ENCODE measurements at places on chromosomes 1 and 21. TPM values are rescaled to one million over a fixed set of nuclear protein-coding genes. Genes with fewer than 3 reads are reported as not detected.

Gene S100A4
- 935 TPM for total RNA-seq

DNA sequence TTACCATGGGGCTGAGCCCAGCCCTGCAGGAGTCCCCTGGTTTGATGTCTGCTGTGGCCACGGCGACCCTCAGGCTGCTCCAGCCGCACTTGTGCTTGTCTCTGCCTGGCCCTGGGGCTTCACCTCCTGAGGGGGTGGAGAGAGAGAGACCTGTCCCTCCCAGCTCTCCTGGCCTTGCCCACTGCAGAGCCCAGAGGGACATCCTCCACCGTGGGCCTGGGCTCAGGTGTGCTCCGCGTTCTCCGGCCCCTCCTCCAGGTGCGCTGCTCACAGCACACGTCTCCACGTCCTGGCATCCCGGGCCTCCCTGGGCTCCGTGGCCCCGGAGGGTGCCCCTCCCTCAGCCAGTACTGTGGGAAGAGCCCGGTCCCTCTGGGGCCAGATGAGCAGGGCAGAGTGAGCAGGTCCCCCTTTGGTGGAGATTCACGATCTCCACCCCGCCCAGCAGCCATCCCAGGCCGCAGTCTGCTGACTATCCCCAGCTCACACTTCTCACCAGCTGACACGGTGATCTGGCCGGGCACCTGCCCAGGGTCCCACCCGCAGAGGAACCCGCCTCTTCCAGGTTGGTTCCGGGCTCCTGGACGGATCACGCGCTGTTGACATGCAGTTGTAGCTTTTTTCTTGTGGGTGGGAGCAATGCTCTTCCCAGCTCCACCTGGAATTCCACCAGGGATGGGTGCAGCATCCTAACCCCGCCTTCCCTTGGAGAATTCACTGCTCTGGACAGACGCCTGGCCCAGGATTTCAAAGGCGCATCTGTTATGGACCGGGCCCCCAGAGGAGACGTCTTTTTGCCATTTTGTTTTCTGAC lies 41.8 kb upstream of the POFUT2 start:
- H3K4me1 ChIP-seq = peaks cover 9% of the 10 kb centered on the region
- DNase-seq = no peak
- no peak overlapping the region for H3K27ac ChIP-seq
- peaks cover 23% of the 10 kb centered on the region for H3K27me3 ChIP-seq
- H3K4me3 ChIP-seq = no peak overlapping the region

GRCh38 chr1:117838911-117839310 lies 90.5 kb downstream of the GDAP2 start:
- no peaks in the 10 kb centered on the region for H3K4me1 ChIP-seq
- H3K4me3 ChIP-seq = no peak overlapping the region
- DNase-seq = no peak
- no peaks in the 10 kb centered on the region for H3K27me3 ChIP-seq

- H3K36me3 ChIP-seq = no peaks in the 10 kb centered on the region
- H3K27ac ChIP-seq = peak overlapping the region; percentile 97
- DNase-seq = no peak
- H3K4me3 ChIP-seq = peak overlapping the region; percentile 98
These were observed 933 bp downstream of the ANKRD34A start for GRCh38 chr1:145963265-145964019.

- peaks cover 22% of the 10 kb centered on the region for H3K27me3 ChIP-seq
- DNase-seq = no peak
- H3K4me1 ChIP-seq = peaks cover 2% of the 10 kb centered on the region
- H3K27ac ChIP-seq = no peak overlapping the region
These were observed 109.1 kb upstream of the HOOK1 start for GRCh38 chr1:59705466-59706302.

Gene CNIH3
- total RNA-seq = 2.8 TPM

Gene ERRFI1
- total RNA-seq = 1.1 TPM

DNA sequence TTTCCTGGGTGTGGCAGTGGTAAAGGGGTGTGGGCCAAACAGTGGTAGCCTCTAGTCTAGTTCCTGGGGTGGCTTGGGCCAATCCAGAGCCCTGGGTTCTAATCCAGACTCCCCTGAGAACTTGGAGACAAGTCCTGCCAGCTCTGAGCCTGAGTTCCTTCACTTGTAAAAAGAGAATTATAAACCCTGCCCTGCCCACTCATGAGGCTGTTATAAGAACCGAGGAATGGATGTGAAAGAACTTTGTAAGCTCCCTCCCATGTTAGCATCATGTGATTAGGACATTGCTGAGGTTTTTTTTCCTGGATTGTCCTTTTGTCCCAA lies 131.0 kb downstream of the RRAGC start:
- H3K27me3 ChIP-seq = peaks cover 83% of the 10 kb centered on the region
- H3K4me3 ChIP-seq = no peak overlapping the region
- H3K4me1 ChIP-seq = no peaks in the 10 kb centered on the region
- H3K36me3 ChIP-seq = peaks cover 3% of the 10 kb centered on the region

GRCh38 chr1:207752456-207752998 lies 673 bp downstream of the CD46 start:
- H3K4me1 ChIP-seq = peaks cover 64% of the 10 kb centered on the region
- H3K27me3 ChIP-seq = no peaks in the 10 kb centered on the region
- H3K27ac ChIP-seq = peak overlapping the region; percentile 98
- peaks cover 7% of the 10 kb centered on the region for H3K36me3 ChIP-seq
- peak overlapping the region; percentile 100 for H3K4me3 ChIP-seq

DNA sequence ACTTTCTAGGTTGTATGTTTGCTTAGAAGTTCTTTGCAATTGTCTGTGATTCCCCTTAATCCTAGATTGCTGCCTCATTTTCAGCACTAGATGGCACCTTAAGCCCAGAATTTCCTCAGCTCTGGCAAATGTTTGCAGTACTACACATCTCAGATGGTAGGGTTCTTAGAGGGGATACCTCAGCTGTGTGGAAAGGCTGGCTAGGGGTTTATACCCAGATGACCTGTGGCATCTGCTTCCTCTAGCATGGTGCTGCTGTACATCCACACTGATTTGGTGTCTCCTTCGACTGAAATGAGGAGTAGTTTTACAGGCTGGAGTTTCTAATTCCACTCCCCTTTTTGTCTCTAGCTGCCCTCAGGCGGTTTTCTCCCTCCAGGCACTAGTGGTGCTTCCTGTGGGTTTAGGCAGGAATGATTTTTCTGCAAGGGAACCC lies 23.5 kb downstream of the ASB17 start:
- no peaks in the 10 kb centered on the region for H3K27me3 ChIP-seq
- peaks cover 2% of the 10 kb centered on the region for H3K36me3 ChIP-seq

GRCh38 chr1:162316187-162316586 lies 60.5 kb downstream of the SPATA46 start:
- DNase-seq = no peak
- H3K27ac ChIP-seq = no peak overlapping the region
- no peaks in the 10 kb centered on the region for H3K4me1 ChIP-seq
- no peak overlapping the region for H3K4me3 ChIP-seq
- peaks cover 5% of the 10 kb centered on the region for H3K36me3 ChIP-seq

GRCh38 chr1:27366411-27367159 lies at the start of gene MAP3K6:
MAP3K6 (minus strand) TSS chr1:27366961; CDS start chr1:27366597, 364 bp downstream.
- H3K27me3 ChIP-seq = no peaks in the 10 kb centered on the region
- no peaks in the 10 kb centered on the region for H3K36me3 ChIP-seq
- peaks cover 29% of the 10 kb centered on the region for H3K4me1 ChIP-seq
- DNase-seq = peak; percentile 49
- peak within 1 kb of the TSS; percentile 67 for H3K27ac ChIP-seq

- H3K27me3 ChIP-seq = peaks cover 30% of the 10 kb centered on the region
- no peak overlapping the region for H3K4me3 ChIP-seq
- peaks cover 8% of the 10 kb centered on the region for H3K4me1 ChIP-seq
- DNase-seq = no peak
These were observed 111.1 kb downstream of the TLR5 start for GRCh38 chr1:223031733-223032601.

Gene LAX1
- 23.9 TPM for total RNA-seq

DNA sequence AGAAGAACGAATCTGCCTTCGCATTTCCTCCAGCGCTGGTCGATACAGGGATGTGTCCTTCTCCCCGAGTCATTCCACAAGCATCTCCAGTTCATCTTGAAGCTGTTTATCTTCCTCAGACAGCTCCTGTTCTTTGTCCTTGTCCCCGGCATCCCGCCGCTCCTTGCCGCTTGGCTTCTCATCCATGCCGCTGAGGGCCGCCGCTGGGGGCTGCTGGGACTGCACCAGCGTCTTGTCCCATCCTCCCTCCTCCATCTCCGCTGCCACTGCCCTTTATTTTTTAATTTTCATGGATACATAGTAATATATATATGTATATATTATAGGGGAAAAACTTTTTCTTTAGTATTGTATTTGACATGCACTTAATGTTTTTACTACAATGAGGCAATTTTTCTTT lies 53.4 kb downstream of the FMN2 start:
- no peaks in the 10 kb centered on the region for H3K36me3 ChIP-seq
- H3K4me1 ChIP-seq = peaks cover 4% of the 10 kb centered on the region
- H3K27ac ChIP-seq = no peak overlapping the region
- no peak for DNase-seq
- H3K4me3 ChIP-seq = no peak overlapping the region

Gene LMX1A
- not detected for total RNA-seq

DNA sequence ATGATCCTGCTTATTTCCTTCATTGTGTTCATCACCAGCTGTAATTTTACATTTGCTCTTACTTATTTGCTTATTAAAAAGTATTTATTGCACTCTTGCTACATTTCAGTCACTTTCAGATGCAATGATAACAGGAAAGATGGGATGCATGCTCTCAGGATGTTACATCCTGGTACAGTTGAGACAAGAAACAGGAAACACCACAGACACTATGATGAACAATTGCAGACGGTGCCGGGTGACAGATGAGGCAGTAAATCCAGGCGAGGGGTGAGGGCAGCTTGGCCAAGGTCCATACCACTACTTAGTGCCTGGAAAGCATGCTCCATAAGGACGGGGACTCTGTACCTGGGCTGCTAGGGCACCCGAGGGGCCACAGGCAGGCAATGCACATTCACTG lies 156.6 kb upstream of the RAB4A start:
- no peak overlapping the region for H3K4me3 ChIP-seq
- no peaks in the 10 kb centered on the region for H3K36me3 ChIP-seq
- peaks cover 12% of the 10 kb centered on the region for H3K4me1 ChIP-seq

DNA sequence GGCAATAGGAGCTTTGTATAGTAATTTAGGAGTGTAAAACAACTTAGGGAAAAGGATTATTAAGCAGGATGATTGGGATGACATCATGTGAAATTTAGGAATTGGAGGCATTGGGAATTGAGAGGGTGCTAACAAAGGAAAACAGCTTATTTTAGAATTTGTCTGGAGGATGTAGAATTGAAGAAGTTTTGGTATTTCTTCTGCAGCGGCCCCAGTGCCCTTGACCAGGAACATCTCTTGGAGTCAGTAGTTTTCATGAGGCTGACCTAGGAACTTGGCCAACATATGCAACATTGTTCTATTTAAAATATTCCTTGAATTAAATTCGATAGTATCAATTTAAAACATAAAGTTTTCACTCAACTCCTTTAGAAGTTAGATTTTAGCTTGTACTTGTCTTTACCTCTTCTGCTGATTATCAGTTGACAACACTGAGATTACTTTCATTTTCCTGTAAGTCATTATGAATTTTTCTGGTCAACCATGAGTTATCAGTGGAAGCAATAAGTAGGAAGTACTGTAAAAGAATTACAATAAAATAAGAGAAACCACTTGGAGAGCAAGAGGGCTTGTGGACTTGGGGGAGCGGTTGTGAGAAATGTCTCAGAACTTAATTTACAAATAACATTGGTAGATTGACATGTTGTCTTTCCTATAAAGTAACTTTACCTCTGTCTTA lies 52.8 kb downstream of the DYRK1A start:
- H3K36me3 ChIP-seq = peaks cover 8% of the 10 kb centered on the region
- no peak for DNase-seq
- no peaks in the 10 kb centered on the region for H3K27me3 ChIP-seq
- H3K27ac ChIP-seq = no peak overlapping the region
- peak overlapping the region; percentile 71 for H3K4me3 ChIP-seq

DNA sequence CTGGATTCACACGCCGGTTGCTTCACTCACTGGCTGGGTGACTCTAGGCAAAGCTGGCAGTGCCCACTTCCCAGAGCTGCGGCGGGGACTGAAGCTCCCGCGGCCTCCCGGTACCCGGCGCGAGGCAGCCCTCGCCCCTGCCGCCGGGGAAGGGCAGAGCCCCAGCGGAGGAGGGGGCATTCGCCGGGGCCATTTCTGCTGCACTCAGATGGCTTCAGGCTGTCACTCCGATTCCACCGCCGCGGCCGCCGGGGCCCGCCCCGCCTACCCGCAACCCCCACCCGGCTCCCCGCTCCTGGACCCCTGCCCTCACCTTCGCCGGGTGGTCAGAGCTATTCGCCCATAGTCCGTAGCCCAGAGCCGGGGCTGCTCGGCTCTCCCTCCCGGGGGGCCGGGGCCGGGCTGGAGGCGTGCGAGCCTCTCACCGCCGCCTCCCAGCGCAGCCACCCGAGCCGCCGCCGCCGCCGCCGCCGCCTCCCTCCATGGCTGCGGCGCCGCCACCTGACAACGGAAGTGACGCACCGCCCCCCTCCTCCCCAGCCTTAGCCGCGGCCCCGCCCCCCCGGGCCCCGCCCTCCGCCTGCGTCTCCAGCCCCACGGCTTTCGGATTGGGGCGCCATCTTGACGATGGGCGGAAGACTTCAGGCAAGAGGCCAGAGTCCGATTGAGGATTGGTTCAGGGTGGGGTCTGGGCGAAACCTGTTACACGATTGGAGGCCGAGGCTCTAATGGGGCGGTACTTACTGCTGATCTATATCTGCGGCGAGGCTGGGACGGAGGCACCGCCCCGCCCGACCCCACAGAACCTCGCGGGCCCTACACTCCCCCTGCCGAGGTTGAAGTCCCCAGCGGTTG lies at the start of gene STK40:
Gene STK40, minus strand, starts transcription at position 515 of the 855 bp plus-strand sequence. CDS start 24,592 bp downstream, outside the sequence.
- no peaks in the 10 kb centered on the region for H3K27me3 ChIP-seq
- H3K4me1 ChIP-seq = peaks cover 39% of the 10 kb centered on the region
- DNase-seq = peak; percentile 99
- H3K36me3 ChIP-seq = no peaks in the 10 kb centered on the region
- H3K27ac ChIP-seq = peak within 1 kb of the TSS; percentile 97

GRCh38 chr1:206002871-206003801 lies at the start of gene RAB7B:
RAB7B (minus strand) TSS chr1:206003395; CDS start chr1:205994135, 9,260 bp downstream.
- H3K4me1 ChIP-seq = peaks cover 14% of the 10 kb centered on the region
- peaks cover 59% of the 10 kb centered on the region for H3K27me3 ChIP-seq
- no peak within 1 kb of the TSS for H3K27ac ChIP-seq
- H3K36me3 ChIP-seq = peaks cover 3% of the 10 kb centered on the region

Gene HSD3B1
- total RNA-seq = not detected

DNA sequence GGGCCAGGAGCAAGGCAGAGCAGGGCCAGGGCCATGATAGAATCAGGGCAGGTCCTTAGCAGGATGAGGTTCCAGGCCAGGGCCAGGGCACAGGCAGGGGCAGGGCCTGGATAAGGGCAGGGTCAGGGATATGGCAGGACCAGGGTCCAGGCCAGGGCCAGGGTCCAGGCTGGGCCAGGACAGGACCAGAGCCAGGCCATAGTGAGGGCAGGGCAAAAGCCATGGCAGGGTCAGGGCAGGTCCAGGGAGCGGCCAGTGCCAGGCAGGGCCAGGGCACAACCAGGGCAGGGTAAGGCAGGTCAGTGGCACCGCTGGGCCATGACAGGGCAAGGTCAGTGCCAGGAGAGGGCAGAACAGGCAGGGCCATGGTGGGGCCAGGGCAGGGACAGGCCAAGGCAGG lies 152.2 kb downstream of the LIPI start:
- no peak for DNase-seq
- no peak overlapping the region for H3K27ac ChIP-seq
- no peaks in the 10 kb centered on the region for H3K36me3 ChIP-seq
- H3K27me3 ChIP-seq = no peaks in the 10 kb centered on the region
- peaks cover 3% of the 10 kb centered on the region for H3K4me1 ChIP-seq
- no peak overlapping the region for H3K4me3 ChIP-seq

- no peaks in the 10 kb centered on the region for H3K36me3 ChIP-seq
- no peak overlapping the region for H3K27ac ChIP-seq
- DNase-seq = no peak
- no peaks in the 10 kb centered on the region for H3K4me1 ChIP-seq
These were observed 2164.2 kb downstream of the NCAM2 start for GRCh38 chr21:23162198-23162946.
